ENCODE measurements at places on chromosomes 12 and 14.

DNA sequence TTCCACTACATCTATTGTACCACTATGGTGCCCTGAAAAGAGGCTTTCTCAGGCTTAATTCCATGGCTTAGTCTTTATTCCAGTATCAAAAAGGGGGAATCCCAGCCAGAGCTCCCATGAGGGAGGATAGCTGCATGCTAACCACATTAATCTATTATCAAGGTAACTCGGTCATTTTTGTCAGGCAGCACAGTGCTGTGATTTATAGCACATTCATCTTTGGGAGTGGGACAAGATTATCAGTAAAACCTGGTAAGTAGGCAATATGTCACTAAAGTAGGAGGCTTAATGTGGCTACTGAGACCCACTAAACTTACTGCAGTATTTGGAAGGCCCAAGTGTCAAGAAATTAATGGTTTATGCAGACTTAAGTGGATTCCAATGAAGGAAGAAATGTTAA lies 58.9 kb downstream of the DAD1 start:
- no peak overlapping the region for H3K27ac ChIP-seq
- H3K27me3 ChIP-seq: no peaks in the 10 kb centered on the region
- DNase-seq: no peak
- H3K4me1 ChIP-seq: no peaks in the 10 kb centered on the region
- H3K36me3 ChIP-seq: no peaks in the 10 kb centered on the region

DNA sequence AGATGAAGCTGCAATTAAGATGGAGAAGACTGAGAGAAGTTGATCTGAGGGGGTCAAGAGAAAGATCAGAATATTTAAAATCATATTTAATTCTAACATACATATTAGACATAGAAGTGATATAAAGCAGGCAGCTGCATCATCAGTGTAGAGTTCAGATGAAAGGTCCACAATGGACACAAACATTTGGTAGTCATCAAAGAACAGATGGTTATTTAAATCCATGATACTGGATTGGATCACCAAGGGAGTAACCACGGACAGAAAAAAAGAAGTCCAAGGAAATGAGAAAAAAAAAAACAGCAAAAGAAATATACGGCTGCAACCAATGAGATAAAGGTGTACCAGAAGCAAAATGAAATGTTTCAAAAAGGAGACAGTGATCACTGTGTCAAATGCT lies 20.1 kb downstream of the NOVA1 start:
- no peak overlapping the region for H3K4me3 ChIP-seq
- no peak for DNase-seq
- no peaks in the 10 kb centered on the region for H3K27me3 ChIP-seq
- peaks cover 3% of the 10 kb centered on the region for H3K36me3 ChIP-seq
- no peak overlapping the region for H3K27ac ChIP-seq

DNA sequence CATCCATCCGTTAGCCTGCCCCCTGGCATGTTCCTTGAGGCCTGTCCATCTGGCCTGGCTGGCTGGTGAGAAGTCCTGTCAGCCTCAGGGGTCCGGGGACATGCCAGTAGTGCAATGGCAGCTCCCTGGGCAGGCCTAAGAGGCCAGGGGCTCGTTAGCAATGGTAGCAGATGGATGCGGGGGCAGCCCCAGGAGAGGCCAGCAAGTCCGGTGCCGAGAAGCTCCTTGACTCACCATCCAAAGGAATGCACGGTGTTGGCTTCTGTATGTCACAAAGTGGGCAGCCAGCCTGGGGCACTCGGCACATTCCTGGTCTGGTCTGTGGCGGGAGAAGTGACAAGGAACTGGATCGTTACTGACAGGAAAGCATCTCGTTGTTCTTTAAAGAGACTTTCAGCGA lies 319.9 kb downstream of the CACNA1C start:
- no peaks in the 10 kb centered on the region for H3K36me3 ChIP-seq
- H3K27me3 ChIP-seq: no peaks in the 10 kb centered on the region
- no peak overlapping the region for H3K4me3 ChIP-seq
- H3K4me1 ChIP-seq: peaks cover 16% of the 10 kb centered on the region

- no peak overlapping the region for H3K4me3 ChIP-seq
- H3K36me3 ChIP-seq: no peaks in the 10 kb centered on the region
- H3K27me3 ChIP-seq: no peaks in the 10 kb centered on the region
- DNase-seq: no peak
Measured at GRCh38 chr12:79665212-79665887, 25.4 kb downstream of the PAWR start.

DNA sequence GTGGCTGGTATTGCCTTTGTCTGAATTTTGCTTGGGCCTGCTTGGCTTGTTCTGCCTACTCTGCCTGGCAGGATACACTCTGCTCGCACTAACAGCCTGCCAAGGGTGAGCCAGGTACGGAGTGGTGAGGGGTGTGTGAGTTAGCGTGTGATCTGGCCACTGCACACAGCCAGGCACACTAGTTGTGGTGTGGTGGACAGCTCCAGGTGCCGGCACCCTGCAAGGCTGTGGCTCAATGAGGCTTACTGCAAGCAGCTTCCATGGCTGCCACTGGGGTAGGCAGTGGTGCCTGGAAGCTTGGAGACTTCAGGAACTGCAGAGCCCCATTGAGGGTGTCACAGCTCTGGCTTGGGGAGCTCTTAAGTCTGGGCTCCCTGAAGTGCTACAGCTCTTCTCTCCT lies 87.4 kb downstream of the GPHN start:
- H3K36me3 ChIP-seq: peaks cover 7% of the 10 kb centered on the region
- peaks cover 4% of the 10 kb centered on the region for H3K4me1 ChIP-seq
- H3K4me3 ChIP-seq: no peak overlapping the region
- H3K27me3 ChIP-seq: no peaks in the 10 kb centered on the region
- no peak overlapping the region for H3K27ac ChIP-seq
- no peak for DNase-seq

DNA sequence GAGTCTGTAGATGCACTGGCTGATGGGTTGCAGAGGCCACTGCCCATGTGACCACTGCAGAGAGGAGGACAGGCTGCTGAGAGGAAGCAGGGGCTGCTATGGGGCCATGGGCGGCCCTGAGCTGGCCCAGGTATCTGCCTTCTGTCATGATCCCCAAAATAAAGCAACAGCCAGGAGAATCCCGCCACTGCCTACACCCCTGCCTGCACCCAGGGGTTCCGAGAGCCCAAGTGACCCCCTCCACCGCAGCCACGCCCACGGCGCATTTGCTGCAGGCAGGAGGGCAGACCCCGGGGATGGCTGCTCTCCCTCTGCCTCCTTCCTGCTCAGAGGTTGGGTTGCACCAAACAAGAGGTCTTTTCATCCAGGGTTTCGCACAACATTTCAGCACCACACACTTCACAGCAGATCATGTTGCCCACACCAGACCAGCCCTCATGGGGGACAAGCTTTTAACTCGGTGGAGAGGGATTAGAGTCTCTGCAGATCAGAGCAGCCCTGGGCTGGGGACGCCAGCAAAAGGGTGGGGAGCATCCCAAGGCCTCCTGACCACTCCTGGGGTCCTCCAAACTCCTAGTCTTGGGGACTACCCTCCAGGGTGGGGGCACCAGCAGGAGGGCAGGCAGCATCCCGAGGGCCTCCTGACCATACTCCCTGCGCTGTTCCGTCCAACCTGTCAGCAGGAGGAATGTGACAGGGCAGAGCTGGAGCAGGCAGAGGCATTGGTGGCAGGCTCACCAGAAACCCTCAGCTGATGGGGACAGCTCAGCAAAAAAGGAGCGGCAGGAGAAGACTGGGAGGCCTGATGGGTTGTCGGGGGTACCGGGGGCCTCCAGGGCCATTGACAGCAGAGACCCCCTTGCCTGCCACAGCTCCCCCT lies 14.1 kb downstream of the CCDC85C start:
- H3K4me1 ChIP-seq: peaks cover 72% of the 10 kb centered on the region
- no peaks in the 10 kb centered on the region for H3K27me3 ChIP-seq
- no peak overlapping the region for H3K4me3 ChIP-seq
- H3K27ac ChIP-seq: no peak overlapping the region
- no peak for DNase-seq

DNA sequence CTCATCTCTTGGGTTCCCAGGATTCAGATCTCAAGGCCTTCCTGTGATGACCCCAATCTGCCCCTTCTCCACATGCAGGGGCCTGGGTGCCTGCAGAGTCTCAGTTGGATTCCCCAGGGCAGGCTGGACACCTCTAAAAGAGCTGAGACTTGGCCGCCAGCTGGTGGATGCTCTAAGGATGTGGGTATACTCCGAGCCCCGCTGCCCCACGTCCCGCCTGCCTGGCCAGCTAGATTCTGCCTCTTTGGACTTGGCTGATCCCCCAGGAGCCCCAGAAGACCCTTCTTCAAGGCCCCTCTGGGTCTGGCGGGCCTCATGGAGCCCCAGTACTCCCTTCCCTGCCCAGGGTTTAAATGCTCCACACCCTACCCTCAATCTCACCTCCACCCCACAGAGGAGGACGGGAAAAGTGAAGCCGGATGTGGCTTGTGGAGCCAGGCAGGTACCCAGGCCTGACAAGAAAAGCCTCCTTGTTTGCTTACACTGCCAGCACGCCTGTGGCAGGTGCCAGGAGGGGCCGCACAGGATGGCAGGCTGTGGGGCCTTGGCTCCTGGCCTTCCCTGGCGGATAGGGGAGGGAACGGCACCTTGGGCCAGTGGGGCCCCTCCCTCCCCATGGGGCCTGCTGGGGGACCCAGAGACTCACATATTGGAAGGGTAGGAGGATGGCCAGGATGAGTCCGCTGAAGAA lies 15.1 kb downstream of the FAIM2 start:
- no peaks in the 10 kb centered on the region for H3K4me1 ChIP-seq
- H3K27ac ChIP-seq: no peak overlapping the region
- peaks cover 64% of the 10 kb centered on the region for H3K36me3 ChIP-seq
- no peak for DNase-seq
